ENCODE measurements at places on chromosomes 4 and X.

- DNase-seq, result no peak
Measured at GRCh38 chr4:3407171-3407771, 34.5 kb upstream of the HGFAC start.

DNA sequence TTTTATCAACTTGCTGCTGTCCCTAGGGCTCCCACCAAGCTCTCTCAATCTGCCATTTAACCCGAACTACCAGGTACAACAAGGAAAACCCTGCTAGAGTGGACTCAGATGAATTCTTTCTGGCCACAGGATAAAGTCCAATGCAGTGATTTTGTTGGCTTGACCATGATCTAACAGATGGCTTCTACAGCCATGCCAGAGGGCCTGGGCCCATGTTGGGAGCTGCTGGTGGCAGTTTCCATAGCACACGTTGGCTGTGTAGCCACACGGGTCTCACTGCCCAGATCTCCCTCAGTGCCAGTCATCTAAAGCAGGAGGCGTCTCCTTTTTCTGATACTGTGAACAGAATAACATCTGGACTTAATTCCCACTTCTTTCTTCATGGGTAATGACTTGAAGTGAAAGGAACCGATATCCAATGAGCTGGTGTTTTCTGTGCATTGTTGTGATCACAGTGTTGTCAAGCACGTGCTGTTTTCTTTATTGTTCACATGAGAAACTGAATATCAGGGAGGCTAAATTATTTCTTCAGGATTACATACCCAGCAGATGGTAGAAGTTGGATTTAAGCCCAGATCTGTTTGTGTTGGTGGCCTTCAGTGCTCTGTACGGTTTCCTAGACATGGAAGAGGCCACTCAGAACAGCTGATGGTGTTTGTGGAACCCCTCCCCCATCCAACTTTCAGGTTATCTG lies 85.2 kb upstream of the CLCN4 start:
- no peak for DNase-seq

- DNase-seq, result no peak
Measured at GRCh38 chr4:72442715-72443114, 126.3 kb downstream of the ADAMTS3 start.

DNA sequence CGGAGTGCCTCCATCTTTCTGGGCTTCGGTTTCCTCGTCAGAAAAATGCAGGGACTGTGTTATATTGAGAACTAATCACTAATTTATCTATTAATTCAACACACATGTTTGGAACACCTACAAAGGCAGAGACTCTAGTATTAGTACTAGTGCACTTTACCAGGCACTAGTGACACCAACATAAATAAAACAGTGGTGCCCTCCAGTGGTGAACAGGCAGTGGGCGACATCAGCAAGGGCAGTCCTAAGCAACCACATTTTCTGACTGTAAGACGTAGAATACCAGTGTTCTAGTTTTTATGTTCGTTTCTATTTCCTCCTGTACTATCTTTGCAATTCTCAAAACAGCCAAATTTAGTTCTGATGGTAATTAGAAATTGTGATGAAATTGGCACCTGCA lies 69.1 kb upstream of the UCP1 start:
- no peak for DNase-seq

- no peak for DNase-seq
Measured at GRCh38 chr4:3030566-3031356, 43.6 kb downstream of the HTT-AS start.

DNA sequence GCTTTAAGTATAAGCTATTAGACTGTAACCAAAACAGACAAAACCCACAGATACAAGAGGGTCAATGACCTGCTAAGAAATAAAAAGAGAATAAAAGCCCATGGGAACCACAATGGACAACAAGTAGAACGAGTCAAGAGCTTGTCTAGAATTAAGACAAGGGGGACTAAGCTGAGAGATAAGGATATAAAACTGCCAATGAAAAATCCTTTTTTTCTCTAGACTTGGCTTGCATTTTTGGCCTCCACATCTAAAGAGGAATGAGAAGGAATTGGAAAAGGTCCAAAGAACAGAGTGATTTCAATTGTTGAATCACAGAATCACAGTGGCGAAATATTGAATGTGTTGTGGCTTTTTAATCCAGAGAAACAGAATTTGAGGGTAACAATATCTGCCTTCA lies 135.7 kb downstream of the QDPR start:
- DNase-seq, result no peak

GRCh38 chrX:129842510-129843208 lies 1.0 kb downstream of the ZDHHC9 start:
- DNase-seq, result no peak

DNA sequence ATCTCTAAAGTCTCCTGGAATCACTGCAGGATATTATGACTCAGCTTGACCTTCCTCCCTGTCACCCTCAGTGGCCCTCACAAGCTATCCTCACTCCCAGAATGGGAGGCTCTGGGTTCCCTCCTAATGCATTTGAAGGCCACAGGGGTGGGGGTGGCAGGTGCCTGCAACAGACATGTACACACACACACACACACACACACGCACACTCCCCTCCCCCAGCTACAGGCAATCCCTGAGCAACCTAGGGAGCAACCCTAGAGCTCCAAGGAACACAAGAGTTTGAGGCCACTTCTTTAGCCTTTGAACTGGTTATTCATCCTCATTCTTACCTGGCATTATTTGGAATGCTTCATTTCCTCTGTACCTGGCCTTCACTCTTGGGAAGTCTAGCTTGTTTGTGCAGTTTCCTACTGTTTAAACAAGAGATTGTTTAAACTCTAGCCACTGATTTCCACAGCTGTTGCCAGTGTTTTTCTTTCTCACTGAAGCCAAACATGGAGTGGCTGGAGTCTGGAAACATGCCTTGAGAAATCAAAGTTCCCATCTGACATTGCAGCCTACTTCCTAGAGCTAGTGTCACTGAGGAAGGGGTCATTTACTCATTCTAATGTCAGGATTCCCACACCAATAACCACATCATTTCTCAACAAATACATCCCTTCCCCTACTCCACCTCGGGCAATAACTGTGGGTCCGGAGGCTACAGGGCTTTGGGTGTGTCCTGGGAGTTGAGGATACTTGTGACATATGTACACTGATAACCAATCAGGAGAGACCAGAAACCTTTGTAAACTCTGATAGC lies 37.7 kb downstream of the MAOA start:
- no peak for DNase-seq

DNA sequence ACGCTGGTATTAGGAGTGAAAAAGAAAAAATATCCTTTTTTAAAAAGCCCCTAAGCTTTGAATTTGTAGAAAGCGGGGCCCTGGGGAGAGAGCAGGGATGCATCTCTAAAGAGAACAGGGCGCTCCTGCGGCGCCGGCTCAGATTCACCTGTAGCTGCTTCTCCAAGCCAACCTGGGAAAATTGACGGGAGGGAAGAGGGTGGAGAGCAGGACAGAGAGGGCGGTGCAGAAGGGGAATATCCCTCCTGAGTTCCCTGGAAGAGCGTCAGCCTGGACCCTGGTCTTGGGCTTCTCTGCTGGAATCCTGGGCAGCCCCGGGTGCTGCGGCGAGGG lies 776 bp upstream of the SOWAHD start:
- DNase-seq, result no peak

DNA sequence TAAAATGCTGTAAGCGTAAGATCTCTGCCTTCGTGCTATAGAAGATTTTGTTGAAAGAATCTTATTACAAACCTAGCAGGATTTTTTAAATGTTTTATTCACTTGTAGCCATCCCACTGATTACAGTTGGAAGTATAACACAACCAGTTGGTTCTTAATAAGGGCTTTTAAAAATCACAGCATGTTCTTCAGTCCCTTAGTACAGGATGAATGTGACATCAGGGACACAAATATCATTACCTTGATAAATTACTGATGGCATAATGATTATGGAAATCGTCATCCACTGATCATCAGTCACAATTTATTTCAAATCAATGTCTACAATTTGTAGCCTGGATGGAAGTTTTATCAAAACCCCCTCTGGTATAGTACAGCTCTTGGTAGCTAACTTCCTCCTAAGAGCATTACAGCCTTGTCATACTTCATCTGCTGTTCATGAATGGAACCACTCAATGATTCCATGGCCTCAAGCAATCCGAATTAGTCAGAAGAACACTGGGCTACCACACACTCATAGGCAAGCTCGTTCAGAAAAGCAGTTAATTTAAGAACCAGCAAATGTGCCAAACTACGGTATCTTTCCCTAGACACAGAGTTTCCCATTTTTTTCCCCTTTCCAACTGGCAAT lies 389.2 kb upstream of the TENM3 start:
- no peak for DNase-seq

GRCh38 chrX:103170216-103170615 lies 44.7 kb upstream of the BEX4 start:
- DNase-seq, result no peak
